ENCODE measurements at places on chromosomes 1 and 21. TPM values are rescaled to one million over a fixed set of nuclear protein-coding genes. Genes with fewer than 3 reads are reported as not detected.

GRCh38 chr21:20108976-20109540 is 889.2 kb upstream of the NCAM2 start:
- no peak for DNase-seq

DNA sequence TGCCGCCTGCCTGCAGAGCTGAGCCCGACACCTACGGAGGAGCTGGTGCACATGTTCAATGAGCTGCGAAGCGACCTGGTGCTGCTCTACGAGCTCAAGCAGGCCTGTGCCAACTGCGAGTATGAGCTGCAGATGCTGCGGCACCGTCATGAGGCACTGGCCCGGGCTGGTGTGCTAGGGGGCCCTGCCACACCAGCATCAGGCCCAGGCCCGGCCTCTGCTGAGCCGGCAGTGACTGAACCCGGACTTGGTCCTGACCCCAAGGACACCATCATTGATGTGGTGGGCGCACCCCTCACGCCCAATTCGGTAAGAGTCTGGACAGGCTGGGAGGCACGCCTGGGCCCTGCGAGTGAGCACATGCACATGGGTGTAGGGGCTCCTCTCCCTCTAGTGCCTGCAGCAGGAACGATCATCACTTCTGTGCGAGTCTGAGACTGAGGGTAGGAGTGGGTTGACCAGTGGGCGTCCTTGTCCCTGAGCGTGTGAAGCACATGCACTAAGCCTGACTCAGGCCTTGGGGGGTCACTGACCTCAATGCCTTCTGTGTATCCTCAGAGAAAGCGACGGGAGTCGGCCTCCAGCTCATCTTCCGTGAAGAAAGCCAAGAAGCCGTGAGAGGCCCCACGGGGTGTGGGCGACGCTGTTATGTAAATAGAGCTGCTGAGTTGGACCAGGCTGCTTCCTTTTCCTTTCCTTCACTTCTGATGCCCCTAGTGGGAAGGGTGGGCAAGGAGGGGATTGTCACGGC is 6.9 kb downstream of the DMAP1 start:
- no peak for DNase-seq

DNA sequence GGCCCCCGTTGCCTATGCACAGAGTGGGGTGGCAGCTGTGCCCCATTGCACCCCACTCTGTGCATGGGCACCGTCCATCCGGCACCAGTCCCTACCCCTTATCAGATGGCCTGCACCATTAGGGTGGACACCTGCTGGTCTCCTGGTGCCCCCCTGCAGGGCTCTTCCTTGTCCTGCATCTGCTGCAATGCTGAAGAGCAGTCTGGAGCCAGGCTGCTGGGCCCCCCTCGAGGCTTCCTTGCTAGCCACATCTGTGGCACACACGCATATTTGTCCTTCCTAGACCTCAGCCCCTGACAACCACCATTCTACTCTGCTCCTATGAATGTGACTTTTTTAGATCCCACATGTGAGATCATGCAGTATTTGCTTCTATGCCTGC is 56.4 kb downstream of the COL18A1 start:
- DNase-seq = no peak

Gene SERPINC1
- polyA plus RNA-seq = not detected

- no peak for DNase-seq
Measured at GRCh38 chr1:225471453-225472301, 43.8 kb upstream of the LBR start.

Gene TUFT1
- polyA plus RNA-seq = 9.0 TPM

DNA sequence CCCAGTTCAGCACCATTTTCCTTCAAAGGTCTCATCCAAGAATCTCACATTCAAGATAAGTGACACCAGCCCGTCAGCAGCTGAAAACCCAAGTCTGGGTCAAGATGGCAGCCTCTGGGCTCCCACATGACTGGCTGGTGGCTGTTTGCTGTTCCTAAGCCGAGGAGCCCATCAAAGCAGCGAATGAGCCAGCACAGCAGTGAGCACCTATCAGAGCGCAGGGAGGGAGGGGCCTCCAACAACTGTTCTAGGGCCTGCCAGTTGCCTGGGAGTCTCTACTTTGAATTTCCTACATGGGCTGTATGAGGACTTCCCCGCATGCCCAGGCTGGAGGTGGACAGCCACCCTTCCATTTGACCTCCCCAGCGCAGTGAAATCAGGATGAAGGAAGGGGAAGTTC is 102.7 kb downstream of the ADARB1 start:
- DNase-seq = no peak

DNA sequence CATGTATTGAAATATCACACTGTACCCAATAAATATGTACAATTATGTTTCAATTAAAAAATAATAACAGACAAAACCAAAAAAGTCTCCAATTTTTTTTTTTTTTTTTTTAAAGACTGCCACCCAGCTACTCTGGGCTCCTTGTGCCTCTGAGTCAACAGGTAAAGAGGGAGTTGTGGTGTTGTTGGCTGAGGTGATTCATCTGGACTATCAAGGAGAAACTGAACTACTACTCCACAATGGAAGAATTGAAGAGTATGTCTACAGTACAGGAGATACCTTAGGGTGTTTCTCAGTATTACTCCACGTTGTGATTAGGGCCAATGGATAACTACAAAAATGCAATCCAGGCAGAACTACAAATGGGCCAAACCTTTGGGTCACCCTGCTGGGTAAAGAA is 67.9 kb downstream of the SCMH1 start:
- DNase-seq = no peak

Gene MMEL1
- not detected for polyA plus RNA-seq

- no peak for DNase-seq
Measured at GRCh38 chr1:42164551-42165420, at the start of gene GUCA2A. Gene GUCA2A (minus strand): TSS chr1:42164745. CDS start chr1:42164712, 33 bp downstream.

DNA sequence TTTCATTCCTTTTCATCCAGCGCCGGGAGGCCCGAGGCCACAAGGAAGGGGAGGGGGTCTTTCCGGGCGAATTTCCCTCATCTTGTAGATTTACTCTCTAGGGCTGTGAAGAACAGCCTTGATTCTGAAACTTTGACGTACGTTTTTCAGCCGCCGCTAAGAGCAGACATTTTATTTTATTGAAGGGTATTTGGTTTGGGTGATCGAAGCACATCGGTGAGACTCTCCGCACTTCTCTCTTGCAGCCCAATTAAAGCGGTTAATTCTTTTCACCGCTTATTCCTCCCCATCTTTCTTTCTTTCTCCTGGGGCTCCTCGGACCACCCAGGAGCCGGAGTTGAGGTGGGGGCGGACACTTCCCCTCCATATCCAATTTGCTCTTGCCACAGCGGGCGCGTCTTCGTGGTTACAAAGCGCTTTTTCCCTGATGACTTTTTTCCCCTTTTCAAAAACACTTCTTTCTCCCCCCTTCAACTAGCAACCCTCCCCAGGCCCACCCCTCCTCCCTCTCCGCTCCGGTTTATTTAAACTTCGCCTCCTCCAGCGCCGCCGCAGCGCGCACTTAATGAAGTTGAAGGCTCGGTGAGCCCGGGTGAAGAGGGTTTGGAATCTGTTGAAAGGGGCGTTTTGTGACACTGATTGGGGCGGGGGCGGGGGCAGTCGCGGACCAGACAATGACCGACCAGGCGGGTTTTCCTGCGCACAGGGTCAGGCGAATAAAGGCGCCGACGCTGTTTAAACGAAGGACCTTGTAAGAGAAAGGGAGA is 5.9 kb downstream of the FOXD2 start:
- no peak for DNase-seq

- DNase-seq = no peak
Measured at GRCh38 chr1:152034324-152034653, 2.5 kb downstream of the S100A11 start.

- peak; percentile 76 for DNase-seq
Measured at GRCh38 chr1:154352581-154353459, 27.5 kb downstream of the ATP8B2 start.

Gene C1orf87
- polyA plus RNA-seq = not detected

Gene XPR1
- polyA plus RNA-seq = 18.1 TPM

Gene ZNF695
- polyA plus RNA-seq = 3.7 TPM

Gene FYB2
- 0.45 TPM for polyA plus RNA-seq

- DNase-seq = peak; percentile 31
Measured at GRCh38 chr1:159008744-159009188, 941 bp upstream of the IFI16 start.

Gene CELA2A
- polyA plus RNA-seq = not detected

Gene COL6A2
- polyA plus RNA-seq = 153 TPM

Gene ENSA
- polyA plus RNA-seq = 62.2 TPM

- DNase-seq = no peak
Measured at GRCh38 chr1:201556841-201557571, 18.1 kb downstream of the NAV1 start.

Gene C1orf116
- polyA plus RNA-seq = 0.29 TPM

DNA sequence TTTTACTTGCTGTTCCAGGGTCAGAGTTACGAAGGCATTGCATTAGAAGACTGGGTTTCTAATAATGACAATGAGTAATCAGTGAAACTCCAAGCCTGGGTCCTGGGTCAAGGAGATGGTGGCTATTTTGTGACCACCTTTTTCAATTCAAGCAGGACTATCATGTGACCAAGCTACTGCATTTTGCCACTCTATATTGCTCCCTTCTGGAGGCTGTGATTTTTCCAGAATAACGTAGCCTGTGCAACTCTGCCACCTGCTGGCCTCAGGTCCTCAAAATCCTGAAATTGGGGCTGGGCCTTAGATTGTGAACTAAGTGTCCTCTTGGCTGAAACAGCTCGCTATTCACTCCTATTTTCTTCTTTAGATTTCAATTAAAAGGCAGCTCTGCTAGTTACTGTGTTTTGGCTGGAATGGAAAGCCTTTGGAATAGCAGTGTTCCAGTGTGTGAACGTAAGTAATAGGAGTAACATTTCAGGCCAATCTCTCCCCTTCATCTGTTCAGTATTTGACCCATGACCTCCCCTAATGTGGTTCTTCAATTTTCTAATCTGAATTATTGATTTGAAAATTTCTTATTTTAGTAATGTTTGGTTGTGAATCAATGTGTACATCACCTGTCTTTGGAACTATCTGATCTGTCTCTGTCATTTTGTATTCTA is 52.9 kb upstream of the CD46 start:
- peak; percentile 76 for DNase-seq

DNA sequence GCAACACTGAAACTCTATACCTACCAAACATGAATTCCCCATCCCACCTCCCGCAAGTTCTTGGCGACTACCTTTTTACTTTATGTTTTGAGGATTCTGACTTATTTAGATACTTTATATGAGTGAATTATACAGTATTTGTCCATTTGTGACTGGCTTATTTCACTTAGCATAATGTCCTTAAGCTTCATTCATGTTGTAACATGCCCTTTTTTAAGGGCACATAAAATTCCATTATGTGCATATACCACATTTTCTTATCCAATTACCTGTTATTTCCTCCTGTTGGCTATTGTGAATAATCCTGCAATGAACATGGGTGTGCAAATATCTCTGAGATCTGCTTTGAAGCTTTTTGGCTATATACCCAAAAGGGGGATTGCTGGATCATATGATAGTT is 22.0 kb upstream of the CHIT1 start:
- no peak for DNase-seq

Gene EGLN1
- polyA plus RNA-seq = 54.2 TPM

Gene SPRR2F
- 25.7 TPM for polyA plus RNA-seq

DNA sequence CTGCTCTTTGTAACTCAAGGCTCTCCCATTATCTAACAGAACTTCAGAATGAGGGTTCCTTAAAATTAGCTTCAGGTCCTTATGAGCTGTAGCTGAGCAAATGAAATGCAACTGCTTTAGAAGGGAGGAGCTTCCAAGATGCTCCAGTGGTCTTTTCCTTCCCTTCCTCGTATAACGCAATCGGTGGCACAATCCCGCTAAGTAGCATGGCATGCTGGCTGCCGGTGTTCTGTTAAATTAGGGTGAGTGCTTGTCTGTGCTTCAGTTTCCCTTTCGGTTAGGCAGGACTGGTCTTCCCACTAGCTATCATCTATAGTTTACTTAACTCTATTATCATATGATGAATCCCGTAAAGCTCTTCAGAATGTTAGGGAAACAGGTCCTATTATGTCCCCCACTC is 917 bp downstream of the KIAA0040 start:
- DNase-seq = no peak

DNA sequence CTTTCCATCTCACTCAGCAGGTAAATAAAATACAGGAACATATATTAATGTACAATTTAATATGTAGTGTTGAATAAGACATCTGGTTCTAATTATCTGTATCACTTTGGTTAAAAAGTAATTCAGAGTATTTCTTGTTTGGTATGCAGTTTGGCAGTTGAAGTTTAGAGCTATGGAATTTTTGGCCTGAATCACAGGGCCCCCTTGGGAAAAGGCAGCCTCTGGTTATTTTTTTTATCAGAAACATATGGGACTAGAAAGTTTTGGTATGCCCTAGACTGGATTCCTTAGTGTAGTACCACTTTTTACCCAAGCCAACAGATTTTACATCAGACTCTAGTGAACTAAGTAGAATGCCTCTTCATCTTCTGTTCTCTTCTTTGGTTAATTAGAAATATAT is 26.4 kb downstream of the CNST start:
- peak; percentile 97 for DNase-seq

GRCh38 chr1:2561898-2562895 is 6.0 kb downstream of the TNFRSF14 start:
- DNase-seq = no peak

- DNase-seq = no peak
Measured at GRCh38 chr1:201692555-201693394, 136.2 kb upstream of the IPO9 start.

Gene C1orf53
- polyA plus RNA-seq = 1.6 TPM

DNA sequence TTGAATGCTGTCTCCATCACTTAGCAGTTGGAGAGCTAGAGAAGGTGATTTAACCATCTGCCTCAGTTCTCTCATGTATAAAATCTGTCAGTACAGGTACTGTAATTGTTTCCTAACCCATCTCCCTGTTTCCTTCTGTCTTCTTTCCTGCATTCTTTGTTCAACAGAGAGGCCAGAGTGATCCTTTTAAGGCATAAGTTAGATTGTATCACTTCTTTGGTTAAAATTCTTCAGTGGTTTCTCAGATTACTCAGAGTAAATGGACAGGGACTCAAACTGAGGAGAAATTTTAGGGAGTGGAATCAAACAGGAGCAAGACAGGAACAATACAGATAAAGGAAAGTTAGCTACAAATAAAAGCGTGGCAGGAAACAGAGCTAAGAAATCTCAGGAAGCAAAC is 45.2 kb upstream of the SSX2IP start:
- DNase-seq = no peak

GRCh38 chr1:58035523-58035922 is 511.0 kb downstream of the OMA1 start:
- peak; percentile 20 for DNase-seq

Measured in cardiac muscle cell (in vitro differentiated cells and primary cell).